BJ (cell line): ENCODE measurements at places on chromosomes 16 and 17. TPM values are rescaled to one million over a fixed set of nuclear protein-coding genes. Genes with fewer than 3 reads are reported as not detected.

GRCh38 chr16:6947291-6947690 lies 385.4 kb upstream of the RBFOX1 start:
- DNase-seq: no peak

Gene GP1BA
- not detected in 2 replicates for polyA plus RNA-seq

Gene KRTAP1-5
- 62.3 and 65.1 TPM in 2 replicates for polyA plus RNA-seq

DNA sequence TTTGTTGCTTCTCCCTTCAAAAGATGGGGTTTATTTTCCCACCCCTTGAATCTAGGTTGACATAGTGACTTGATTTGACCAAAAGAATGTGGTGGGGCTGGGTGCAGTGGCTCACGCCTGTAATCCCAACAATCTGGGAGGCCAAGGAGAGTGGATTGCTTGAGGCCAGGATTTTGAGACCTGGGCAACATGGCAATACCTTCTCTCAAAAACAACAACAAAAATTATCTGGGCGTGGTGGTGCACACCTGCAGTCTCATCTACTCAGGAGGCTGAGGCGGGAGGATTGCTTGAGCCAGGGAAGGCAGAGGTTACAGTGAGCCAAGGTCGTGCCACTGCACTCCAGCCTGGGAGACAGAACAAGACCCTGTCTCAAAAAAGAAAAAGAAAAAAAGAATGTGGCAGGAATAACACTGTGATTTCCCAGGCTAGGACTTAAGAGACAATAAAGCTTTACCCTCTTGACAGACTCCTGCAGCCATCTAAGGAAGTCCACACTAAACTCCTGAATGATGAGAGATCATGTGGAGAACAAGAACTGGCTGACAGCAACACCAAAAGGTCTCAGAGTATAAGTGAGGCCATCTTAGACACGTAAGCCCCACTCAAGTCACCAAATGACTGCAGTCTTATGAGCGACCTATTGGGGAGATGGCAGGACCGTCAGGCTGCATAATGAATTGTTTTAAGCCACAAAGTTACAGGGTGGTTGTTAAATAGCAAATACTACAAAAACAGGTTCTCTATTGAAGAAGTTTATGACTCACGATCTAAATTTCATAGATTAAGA lies 37.0 kb downstream of the FBXL20 start:
- no peak for DNase-seq

DNA sequence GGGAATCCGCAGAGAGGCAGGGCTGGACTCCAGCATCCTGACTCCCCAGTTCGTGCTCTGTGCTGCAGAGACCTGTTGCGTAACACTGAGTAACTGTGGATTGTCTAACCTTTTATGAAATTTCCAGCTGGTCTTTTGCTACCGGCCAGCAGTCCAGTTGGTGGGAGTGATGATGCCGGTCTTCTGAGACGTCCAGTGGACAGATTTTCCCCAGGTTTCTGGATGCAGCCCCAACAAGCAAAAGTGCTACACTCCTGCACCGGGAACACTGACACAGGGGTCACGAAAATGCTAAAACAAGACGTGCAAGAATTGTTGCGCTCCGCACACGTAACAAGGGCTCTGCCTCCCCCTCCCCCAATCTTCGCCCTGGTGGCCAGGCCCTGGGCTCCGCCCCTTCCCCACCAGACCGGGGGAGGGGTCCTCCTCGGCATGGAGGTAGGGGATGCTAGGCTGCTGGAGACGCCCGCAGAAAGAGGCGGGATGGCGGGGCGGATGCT lies 701 bp upstream of the MRC2 start:
- DNase-seq: no peak
